ENCODE measurements at places on chromosomes 1 and 21. TPM values are rescaled to one million over a fixed set of nuclear protein-coding genes. Genes with fewer than 3 reads are reported as not detected.

GRCh38 chr1:231091831-231092301, 51.8 kb upstream of the FAM89A start:
- H3K4me3 ChIP-seq: no peak overlapping the region
- no peaks in the 10 kb centered on the region for H3K4me1 ChIP-seq
- no peak overlapping the region for H3K27ac ChIP-seq
- no peaks in the 10 kb centered on the region for H3K36me3 ChIP-seq

DNA sequence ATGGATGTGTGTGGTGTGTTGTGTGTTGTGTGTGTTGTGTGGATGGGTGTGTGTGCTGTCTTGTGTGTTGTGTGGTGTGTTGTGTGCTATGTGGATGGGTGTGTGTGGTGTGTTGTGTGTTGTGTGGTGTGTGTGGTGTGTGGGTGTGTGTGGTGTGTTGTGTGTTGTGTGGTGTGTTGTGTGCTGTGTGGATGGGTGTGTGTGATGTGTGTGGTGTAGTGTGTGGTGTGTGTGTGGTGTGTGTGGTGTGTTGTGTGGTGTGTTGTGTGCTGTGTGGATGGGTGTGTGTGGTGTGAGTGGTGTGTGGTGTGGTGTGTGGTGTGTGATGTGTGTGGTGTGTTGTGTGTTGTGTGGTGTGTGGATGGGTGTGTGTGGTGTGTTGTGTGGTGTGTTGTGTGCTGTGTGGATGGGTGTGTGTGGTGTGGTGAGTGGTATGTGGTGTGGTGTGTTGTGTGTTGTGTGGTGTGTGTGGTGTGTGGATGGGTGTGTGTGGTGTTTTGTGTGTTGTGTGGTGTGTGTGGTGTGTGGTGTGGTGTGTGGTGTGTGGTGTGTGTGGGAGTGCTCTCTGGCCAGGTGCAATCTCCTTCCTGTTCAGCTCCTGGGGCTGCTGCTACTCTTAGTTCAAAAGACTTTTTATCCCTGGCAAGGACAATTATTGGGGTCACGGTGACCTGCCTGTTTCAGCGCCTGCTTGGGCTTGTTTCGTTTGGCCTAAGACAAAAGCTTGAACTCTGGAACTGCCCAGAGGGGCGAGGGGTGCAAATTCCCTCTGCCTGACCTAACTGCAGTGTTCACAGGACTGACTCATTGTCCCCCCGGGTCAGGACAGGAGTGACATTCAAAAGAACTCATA, 101.1 kb downstream of the UBIAD1 start:
- no peaks in the 10 kb centered on the region for H3K4me1 ChIP-seq
- no peak overlapping the region for H3K27ac ChIP-seq
- DNase-seq: no peak

- H3K4me1 ChIP-seq: peaks cover 29% of the 10 kb centered on the region
- H3K27ac ChIP-seq: peak overlapping the region; percentile 92
- no peak for DNase-seq
- peak overlapping the region; percentile 88 for H3K4me3 ChIP-seq
- no peaks in the 10 kb centered on the region for H3K27me3 ChIP-seq
Observed at GRCh38 chr1:155171836-155172731, 1.0 kb downstream of the KRTCAP2 start.

DNA sequence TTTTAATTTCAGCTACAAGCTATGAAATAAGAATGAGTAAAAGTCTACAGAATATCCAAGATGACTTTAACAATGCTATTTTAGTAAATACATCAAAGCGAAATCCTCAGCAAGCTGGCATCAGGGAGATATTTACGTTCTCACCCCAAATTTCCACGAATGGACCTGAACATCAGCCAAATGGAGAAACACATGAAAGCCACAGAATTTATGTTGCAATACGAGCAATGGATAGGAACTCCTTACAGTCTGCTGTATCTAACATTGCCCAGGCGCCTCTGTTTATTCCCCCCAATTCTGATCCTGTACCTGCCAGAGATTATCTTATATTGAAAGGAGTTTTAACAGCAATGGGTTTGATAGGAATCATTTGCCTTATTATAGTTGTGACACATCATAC, 13.7 kb upstream of the CLCA1 start:
- no peaks in the 10 kb centered on the region for H3K4me1 ChIP-seq
- H3K4me3 ChIP-seq: no peak overlapping the region

- H3K27me3 ChIP-seq: no peaks in the 10 kb centered on the region
- H3K36me3 ChIP-seq: no peaks in the 10 kb centered on the region
- H3K4me1 ChIP-seq: peaks cover 26% of the 10 kb centered on the region
- no peak overlapping the region for H3K4me3 ChIP-seq
Observed at GRCh38 chr1:225819346-225820192, 9.6 kb downstream of the EPHX1 start.

DNA sequence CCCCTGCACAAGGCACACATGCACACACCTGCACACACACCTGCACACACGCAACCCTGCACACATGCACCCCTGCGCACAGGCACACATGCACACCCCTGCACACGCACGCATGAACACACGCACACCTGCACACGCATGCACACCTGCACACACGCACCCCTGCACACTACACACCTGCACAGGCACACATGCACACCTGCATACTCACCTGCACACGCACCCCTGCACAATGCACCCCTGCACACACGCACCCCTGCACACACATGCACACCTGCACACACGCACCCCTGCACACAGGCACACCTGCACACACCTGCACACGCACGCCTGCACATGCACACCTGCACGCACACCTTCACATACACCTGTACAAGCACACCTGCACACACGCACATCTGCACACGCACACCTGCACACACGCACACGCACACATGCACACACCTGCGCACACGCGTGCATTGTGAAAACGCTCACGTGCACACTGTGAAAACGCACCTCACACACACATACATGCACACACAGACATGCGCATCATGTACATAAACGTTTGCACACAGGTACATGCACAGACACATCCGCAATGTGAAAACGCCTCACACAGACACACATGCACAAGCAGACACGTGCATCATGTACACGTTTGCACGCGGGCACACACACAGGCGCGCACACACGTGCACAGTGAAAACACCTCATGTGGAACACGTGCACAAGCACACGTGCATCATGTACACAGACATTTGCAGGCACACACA, 8.2 kb downstream of the DVL1 start:
- H3K4me1 ChIP-seq: peaks cover 27% of the 10 kb centered on the region
- no peaks in the 10 kb centered on the region for H3K27me3 ChIP-seq
- H3K27ac ChIP-seq: no peak overlapping the region
- no peak for DNase-seq
- H3K36me3 ChIP-seq: no peaks in the 10 kb centered on the region

GRCh38 chr1:66217021-66217420, 316.9 kb upstream of the SGIP1 start:
- H3K4me1 ChIP-seq: no peaks in the 10 kb centered on the region
- DNase-seq: no peak
- no peaks in the 10 kb centered on the region for H3K27me3 ChIP-seq

GRCh38 chr1:116289193-116289592, 83.9 kb upstream of the ATP1A1 start:
- DNase-seq: no peak
- H3K4me1 ChIP-seq: no peaks in the 10 kb centered on the region
- H3K4me3 ChIP-seq: no peak overlapping the region
- no peak overlapping the region for H3K27ac ChIP-seq

- no peak overlapping the region for H3K4me3 ChIP-seq
- no peak overlapping the region for H3K27ac ChIP-seq
- H3K36me3 ChIP-seq: no peaks in the 10 kb centered on the region
- H3K4me1 ChIP-seq: no peaks in the 10 kb centered on the region
- no peak for DNase-seq
Observed at GRCh38 chr1:25206201-25206600, 26.1 kb downstream of the SYF2 start.

- DNase-seq: peak; percentile 4
- no peak overlapping the region for H3K4me3 ChIP-seq
- no peaks in the 10 kb centered on the region for H3K4me1 ChIP-seq
- no peak overlapping the region for H3K27ac ChIP-seq
- H3K36me3 ChIP-seq: no peaks in the 10 kb centered on the region
- H3K27me3 ChIP-seq: no peaks in the 10 kb centered on the region
Observed at GRCh38 chr1:217747156-217747769, 116.1 kb downstream of the SPATA17 start.

GRCh38 chr1:62746086-62746808, 37.7 kb upstream of the ATG4C start:
- H3K4me3 ChIP-seq: no peak overlapping the region
- no peak overlapping the region for H3K27ac ChIP-seq
- no peaks in the 10 kb centered on the region for H3K27me3 ChIP-seq
- DNase-seq: peak; percentile 51
- H3K36me3 ChIP-seq: no peaks in the 10 kb centered on the region

DNA sequence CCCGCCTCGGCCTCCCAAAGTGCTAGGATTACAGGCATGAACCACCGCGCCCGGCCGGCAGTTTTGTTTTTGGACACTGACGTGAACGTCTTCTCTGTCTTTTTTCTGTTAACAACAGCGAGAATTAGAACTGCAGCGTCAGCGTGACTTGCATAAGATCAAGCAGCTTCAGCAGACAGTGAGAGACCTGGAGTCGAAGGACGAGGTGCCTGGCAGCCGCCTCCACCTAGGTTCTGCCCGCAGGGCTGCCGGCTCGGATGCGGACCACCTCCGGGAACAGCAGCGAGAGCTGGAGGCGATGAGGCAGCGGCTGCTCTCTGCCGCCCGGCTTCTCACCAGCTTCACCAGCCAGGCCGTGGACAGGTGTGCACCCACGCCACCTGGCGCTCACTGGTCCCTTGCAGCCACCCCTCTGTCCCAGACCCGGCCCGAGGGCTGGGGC, 22.9 kb upstream of the DIP2A start:
- H3K4me1 ChIP-seq: no peaks in the 10 kb centered on the region
- no peak for DNase-seq
- peaks cover 3% of the 10 kb centered on the region for H3K36me3 ChIP-seq
- H3K27ac ChIP-seq: no peak overlapping the region
- H3K4me3 ChIP-seq: no peak overlapping the region

DNA sequence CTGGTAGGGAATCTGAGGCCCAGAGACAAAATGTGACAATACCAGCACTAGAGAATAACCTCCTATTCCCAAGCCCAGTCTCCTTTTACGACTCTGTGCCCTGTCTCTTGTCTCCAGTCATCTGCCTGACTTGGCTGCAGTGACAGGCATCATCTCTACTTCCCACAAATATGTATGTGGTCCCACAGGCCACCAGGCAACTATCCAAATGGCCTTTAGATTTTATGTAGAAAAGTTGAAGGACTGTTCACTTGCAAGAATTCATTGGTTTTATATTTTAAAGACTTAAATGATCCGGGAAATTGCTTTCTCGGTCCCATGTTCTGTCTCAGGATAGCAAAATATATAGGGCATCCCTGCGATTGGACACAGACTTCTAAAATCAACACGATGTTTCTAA, 11.6 kb downstream of the KRTAP24-1 start:
- H3K4me3 ChIP-seq: no peak overlapping the region
- H3K36me3 ChIP-seq: no peaks in the 10 kb centered on the region
- no peak for DNase-seq
- no peak overlapping the region for H3K27ac ChIP-seq
- no peaks in the 10 kb centered on the region for H3K27me3 ChIP-seq

GRCh38 chr1:242147096-242147976, 148.4 kb upstream of the MAP1LC3C start:
- H3K4me3 ChIP-seq: peak overlapping the region; percentile 42
- peaks cover 3% of the 10 kb centered on the region for H3K4me1 ChIP-seq
- DNase-seq: peak; percentile 33
- H3K27me3 ChIP-seq: no peaks in the 10 kb centered on the region
- H3K27ac ChIP-seq: peak overlapping the region; percentile 78
- no peaks in the 10 kb centered on the region for H3K36me3 ChIP-seq

- no peak overlapping the region for H3K27ac ChIP-seq
- no peaks in the 10 kb centered on the region for H3K36me3 ChIP-seq
- no peaks in the 10 kb centered on the region for H3K27me3 ChIP-seq
- no peak overlapping the region for H3K4me3 ChIP-seq
- H3K4me1 ChIP-seq: no peaks in the 10 kb centered on the region
Observed at GRCh38 chr1:222049176-222049575, 307.3 kb upstream of the DUSP10 start.

DNA sequence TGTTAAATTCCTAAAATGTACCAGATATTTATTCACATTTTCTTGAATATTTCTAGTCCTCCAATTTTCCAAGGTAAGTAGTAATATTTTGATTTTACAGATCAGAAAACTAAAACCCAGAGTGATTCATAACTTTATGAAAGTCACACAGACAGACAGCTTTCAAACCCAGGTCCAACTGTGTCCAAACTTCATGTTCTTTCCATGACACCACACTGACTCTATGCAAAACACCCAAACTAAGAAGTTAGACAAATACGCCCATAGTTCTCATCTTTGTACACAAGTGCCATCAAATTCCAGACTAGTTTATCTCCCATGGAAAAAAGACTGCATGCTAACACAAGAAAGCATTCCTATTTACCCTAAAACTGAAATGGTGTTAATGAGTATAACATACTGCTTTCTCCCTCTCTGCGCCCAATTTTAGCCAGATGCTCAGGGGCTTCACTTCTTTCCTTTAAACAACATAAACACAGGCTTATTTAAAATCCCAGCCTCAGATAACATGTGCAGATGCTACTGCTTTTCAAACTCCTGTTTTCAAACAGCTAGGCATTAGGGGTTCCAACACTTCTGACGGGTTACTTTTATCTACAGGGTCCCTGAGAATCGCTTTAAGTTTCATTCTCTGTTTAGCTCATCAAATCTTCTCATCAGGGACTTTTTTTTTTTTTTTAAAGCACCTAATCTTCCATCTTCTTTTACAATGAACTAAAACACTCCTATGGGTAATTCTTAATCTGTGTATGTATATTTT, 44.6 kb downstream of the WASF2 start:
- H3K4me3 ChIP-seq: no peak overlapping the region
- H3K4me1 ChIP-seq: 0 out of 2 replicates have a peak, but pooled peaks cover 3% of the 10 kb centered on the region
- no peaks in the 10 kb centered on the region for H3K36me3 ChIP-seq
- H3K27me3 ChIP-seq: no peaks in the 10 kb centered on the region
- no peak overlapping the region for H3K27ac ChIP-seq
- DNase-seq: no peak

DNA sequence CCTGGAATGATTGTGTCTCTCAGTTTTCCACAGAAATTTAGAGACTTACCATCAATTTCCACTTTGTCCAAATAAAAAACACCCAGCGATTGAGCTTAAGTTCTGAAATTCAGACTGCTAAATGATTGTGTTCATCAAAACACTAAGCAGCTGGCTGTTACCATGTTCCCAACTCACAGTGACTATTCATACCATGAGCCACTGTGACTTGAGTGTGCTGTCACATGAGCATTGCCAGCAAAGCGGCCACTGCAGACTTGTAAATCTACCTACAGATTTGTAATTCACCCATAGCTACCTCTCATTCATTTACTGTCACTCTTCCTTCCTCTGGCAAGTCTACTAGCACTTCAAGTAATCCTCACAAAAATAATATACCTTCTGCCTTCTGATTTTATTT, 17.2 kb upstream of the PRKAB2 start:
- no peaks in the 10 kb centered on the region for H3K4me1 ChIP-seq
- H3K4me3 ChIP-seq: no peak overlapping the region
- H3K27ac ChIP-seq: no peak overlapping the region
- no peaks in the 10 kb centered on the region for H3K36me3 ChIP-seq
- DNase-seq: no peak

OR2L8 gene
- total RNA-seq: not detected

TCP10L gene
- 0.57 TPM for total RNA-seq

LEMD1 gene
- not detected for total RNA-seq

OR10K2 gene
- not detected for total RNA-seq

UBE4B gene
- 54.7 TPM for total RNA-seq

SYPL2 gene
- total RNA-seq: 0.74 TPM

SLC66A1 gene
- 42.0 TPM for total RNA-seq

DIO1 gene
- 0.28 TPM for total RNA-seq

RGS13 gene
- not detected for total RNA-seq
